ENCODE measurements at places on chromosomes 6 and 20.

DNA sequence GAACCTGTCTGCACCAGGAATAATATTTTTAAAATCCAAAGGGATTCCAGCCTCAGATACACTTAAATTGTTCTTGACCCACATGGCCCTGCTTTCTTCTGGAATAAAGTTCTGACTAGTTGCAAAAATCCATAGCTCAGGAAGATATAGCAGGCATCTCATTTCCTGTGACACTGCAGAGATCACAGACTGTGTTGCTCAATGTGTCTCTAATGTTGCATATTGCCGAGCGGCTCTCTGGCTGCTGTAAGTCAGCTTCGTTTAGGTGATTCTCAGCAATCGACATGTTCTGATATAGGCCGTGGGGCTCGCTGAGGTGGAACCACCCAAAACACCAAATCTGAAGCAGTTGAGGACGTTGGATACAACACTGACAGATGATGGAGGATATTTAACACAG lies 498.3 kb upstream of the AGPAT4 start:
- DNase-seq = no peak

DNA sequence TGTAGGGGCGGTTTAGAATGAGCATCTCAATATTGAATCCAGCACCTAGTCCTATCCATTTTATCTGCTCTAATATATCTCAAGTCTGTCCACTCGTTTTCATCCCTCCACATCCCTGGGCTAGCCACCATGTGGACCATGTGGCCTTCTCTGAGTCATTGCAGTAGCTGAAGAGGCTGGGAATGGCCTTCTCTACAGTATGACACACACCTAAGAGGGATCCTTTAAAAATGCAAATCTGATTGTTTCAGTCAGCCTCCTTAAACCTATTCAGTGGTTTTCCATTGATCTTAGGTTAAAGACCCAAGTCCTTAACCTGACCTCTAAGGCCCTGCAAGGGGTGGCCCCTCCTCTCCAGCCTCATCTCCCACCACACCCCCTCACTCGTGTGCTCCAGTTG lies 9.4 kb downstream of the RING1 start:
- no peak for DNase-seq

- DNase-seq = no peak
Observed at GRCh38 chr6:97145691-97146090, 137.3 kb downstream of the MMS22L start.

GRCh38 chr20:61839912-61840778 lies 225.5 kb downstream of the TAF4 start:
- DNase-seq = no peak

DNA sequence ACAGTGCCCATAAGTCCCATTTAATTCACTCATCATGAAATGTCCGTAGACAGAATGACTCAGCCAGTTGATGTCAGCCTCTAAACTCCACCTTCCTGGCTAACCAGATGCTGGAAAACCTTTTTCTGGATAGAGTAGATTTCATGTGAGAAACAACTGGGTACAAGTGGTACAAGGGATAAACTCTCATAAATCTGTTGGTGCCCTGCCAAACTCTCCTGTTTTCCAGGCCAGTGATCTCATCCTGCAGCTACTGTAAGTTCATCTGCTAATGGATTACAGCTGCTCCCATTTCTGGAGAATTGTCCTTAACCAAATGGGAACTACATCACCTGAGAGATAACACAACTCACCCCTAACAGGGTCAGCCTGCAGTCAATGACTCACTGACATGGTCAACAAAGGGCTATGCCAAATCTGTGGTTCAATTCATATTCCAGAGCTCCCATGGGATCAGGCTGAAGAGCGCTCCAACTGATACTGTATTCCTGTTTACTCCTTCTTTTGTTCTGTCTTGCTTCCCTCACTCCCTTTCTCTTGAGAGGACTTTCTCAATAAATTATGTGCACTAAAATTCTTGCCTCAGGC lies 210.1 kb upstream of the HDDC2 start:
- no peak for DNase-seq

- no peak for DNase-seq
Observed at GRCh38 chr6:36834576-36835341, 4.5 kb downstream of the CPNE5 start.

- DNase-seq = no peak
Observed at GRCh38 chr20:5715071-5715841, 34.9 kb upstream of the SHLD1 start.

- DNase-seq = no peak
Observed at GRCh38 chr6:106772270-106773142, 143.1 kb downstream of the QRSL1 start.

DNA sequence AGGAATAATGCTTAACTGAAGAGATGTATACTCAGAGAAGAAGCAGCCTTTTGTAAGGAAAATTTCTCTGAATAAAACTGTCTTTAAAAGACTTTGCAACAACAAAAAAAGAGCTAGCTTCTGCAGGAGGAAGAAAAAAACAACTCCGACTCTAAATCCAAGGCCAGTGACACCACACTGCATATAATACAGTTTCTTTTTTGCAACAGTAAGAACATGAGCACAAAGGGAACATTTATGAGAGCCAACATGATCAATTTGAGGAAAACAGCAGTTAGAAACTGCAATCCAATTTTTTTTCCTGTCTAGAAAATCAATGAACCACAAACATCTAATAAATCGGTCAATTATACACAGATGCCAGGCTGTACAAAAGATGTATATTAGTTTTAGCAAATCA lies 42.9 kb upstream of the UST start:
- no peak for DNase-seq

GRCh38 chr20:63265891-63266515 lies 6.6 kb upstream of the ARFGAP1 start:
- DNase-seq = no peak

All from suppressor macrophage (primary cell).